Tibial nerve (tissue), 4 donors: ENCODE measurements at places on chromosomes 16 and 17. TPM values are rescaled to one million over a fixed set of nuclear protein-coding genes. Genes with fewer than 3 reads are reported as not detected.
A peak's percentile ranks its signal among the peaks of the same experiment; 100 is the strongest.

GRCh38 chr17:15106540-15106939 lies 158.6 kb downstream of the PMP22 start:
- no peak for DNase-seq

DNA sequence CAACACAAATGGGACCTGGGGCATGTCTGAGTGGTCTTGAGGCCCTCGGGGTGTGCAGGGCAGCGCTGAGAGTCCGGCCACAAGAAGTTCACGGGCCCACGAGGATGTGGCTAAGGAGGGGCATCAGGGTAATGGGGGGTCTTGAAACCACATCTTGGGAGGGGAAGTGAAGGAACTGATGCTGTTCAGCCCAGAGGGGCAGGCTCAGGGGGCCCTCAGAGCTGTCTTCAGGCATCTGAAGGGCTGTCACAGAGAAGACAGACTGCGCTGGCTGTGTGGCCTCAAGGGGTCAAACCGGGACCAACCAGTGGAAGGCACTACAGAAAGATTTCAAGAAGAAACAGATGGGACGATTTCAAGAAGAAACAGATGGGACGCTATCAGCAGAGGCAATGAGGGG lies 45.1 kb downstream of the ZNF423 start:
- no peak for DNase-seq

DNA sequence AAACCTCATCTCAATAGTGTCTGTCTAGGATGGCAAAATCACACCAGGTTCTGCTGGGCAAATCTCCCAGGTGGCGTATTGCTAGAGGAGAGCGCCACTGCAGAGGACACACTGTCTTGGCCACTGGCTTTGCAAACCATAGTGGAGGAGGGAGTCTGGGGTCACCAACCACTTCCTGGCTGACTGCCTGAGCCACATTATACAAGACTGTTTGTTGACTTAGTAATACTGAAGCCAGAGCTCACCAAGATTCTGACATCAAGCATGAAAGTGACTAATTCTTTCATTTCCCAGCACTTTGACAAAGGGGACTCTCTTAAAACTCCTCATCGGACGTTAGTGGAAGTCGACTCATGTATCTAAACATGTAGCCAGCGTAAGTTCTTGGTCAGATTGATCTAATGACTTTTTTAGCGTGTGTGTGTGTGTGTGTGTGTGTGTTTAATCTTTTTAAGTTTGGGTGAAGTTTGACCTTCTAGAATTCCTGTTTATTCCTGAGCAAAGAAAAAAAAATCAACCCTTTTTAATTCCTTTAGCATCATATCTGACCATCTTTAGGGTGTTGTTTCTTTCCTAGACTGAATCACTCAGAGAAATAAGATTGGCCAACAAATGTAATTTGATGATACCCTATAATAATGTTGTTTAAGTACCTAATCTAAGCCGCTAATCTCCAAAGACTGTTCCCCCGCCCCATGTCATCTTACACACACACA lies 13.7 kb downstream of the PITPNC1 start:
- DNase-seq: no peak

GRCh38 chr17:50635982-50636803 lies 1.5 kb downstream of the ABCC3 start:
- no peak for DNase-seq

GRCh38 chr16:14606102-14606501 lies 24.0 kb downstream of the PARN start:
- DNase-seq: no peak

- DNase-seq: no peak
Measured at GRCh38 chr17:71919896-71920295, 200.9 kb upstream of the SOX9 start.

- no peak for DNase-seq
Measured at GRCh38 chr17:12637015-12637414, 28.7 kb upstream of the MYOCD start.

GRCh38 chr17:16994631-16995030 lies 22.7 kb upstream of the TNFRSF13B start:
- DNase-seq: no peak

GRCh38 chr16:82229800-82230619 lies 60.0 kb upstream of the MPHOSPH6 start:
- DNase-seq: peak; percentile 29

DNA sequence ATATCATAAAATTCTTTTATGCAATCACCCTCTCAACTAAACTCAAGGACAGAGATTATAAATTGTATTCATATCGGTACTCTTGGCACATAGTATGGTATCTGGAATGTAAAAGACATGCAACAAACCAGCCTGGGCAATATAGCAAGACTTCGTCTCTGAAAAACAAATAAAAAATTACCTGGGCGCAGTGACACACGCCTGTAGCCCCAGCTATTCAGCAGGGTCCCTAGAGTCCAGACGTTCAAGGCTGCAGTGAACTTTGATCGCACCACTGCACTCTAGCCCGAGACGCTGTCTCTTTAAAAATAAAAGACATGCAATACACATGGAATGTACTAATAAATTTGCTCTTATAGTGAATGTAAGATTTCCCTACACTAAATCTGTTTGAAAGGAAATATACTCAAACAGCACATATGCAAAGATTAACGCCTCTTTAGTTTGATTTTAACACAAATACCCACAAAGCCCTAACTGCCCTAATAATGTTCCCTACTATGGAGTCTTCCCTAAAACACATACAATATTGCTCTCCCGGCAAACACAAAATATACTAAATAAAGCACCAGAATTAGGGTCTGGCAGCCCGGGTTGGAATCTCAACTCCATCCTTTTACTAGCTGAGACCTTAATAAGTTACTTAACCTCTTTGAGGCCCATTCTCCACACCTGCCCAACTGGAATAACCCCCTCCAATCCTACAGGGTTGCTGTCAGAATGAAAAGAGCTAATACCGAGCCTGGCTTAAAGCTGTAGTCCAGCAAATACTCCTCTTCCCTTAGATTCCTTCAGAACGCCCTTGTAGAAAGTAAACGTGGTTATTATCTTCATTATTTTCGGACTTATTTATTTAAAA lies 1.2 kb downstream of the ABCA5 start:
- DNase-seq: no peak

DNA sequence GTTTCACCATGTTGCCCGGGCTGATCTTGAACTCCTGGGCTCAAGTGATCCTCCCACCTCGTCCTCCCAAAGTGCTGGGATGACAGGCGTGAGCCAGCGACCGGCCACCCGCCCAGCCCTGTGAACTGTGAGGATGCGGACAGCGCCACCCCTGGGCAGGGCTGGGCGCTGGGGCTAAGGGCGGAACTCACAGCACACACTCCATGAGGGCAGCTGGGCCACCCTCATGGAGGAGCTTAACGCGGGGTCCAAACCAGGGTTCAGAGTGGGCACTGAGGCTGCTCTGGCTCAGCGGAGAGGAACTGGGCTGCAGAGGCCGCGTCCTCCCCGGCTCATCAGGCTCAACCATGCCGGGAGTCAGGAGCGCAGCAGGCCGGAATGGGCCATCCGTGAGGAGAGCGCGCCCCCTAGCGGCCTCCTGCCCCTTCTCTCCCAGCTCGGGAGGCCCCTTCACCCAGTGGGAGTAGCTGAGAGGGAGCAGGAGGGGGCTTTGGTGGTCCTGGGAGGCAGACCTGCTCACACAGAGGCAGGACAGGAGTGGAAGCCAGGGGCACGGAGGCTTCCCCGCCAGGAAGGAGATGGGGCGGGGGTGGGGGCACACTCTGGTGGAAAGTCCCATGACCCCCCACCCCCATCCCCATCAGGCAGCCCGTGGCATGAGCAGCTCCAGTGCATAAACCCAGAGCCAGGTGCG lies 13.8 kb downstream of the CORO7 start:
- peak; percentile 69 for DNase-seq

The RPA1 gene
- 27.2 TPM for total RNA-seq

The MYH2 gene
- not detected for total RNA-seq

The WNT9B gene
- total RNA-seq: not detected

The PRMT7 gene
- 78.1 TPM for total RNA-seq
